Activated CD4-positive, alpha-beta memory T cell treated with anti-CD3 and anti-CD28 coated beads, Interleukin-2, amount 10 ng/mL, durations not matched to agents 7 days and 5 days (primary cell): ENCODE measurements at places on chromosomes 13 and 19. TPM values are rescaled to one million over a fixed set of nuclear protein-coding genes. Genes with fewer than 3 reads are reported as not detected.

GRCh38 chr19:42023121-42023942, 29.3 kb upstream of the ATP1A3 start:
- peak; percentile 33 for DNase-seq

DNA sequence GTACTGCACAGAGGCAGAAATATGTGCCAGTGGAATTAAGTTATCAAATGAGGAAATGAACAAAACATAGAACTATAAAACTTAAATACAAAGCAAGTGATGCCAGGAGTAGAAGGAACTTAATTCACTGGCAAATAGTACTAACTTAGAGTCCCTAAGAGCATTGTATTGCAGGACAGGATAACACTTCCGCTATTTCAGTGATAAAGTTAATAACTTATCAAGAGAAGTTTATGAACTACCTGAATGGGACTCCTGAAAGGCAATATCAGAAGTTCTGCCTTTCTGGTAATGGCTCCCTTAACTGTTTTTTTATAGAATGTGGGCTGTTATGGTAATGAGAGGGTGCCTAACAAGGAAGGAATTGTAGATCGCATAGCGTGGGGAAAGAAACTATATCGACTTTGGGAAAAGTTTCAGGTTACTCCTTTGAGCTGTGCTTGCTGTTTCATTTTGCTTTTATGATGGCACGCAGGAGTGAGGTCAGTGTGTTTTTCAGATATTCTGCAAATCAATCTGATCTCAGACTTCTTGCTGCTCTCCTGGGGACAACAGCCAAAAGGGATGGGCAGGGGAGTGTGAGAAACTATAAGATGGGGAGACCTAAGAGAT, 95.3 kb upstream of the MLNR start:
- DNase-seq: no peak

IGFL2 gene
- total RNA-seq: not detected

GRCh38 chr19:12912571-12912970, 6.5 kb downstream of the SYCE2 start:
- DNase-seq: no peak

GRCh38 chr19:13102666-13103580, at the start of gene LYL1:
Gene LYL1 (minus strand): TSS chr19:13102858. CDS start chr19:13101171, 1,687 bp downstream.
- peak; percentile 41 for DNase-seq

- DNase-seq: no peak
These were observed 40.6 kb downstream of the CCDC122 start for GRCh38 chr13:43838909-43839308.

GRCh38 chr13:28735481-28736029, 16.8 kb upstream of the SLC46A3 start:
- DNase-seq: no peak
